Activated naive CD8-positive, alpha-beta T cell treated with anti-CD3 and anti-CD28 coated beads, Interleukin-2, amount 10 ng/mL, durations not matched to agents 7 days and 5 days (primary cell): ENCODE measurements at places on chromosomes 13 and 19.
A peak's percentile ranks its signal among the peaks of the same experiment; 100 is the strongest.

GRCh38 chr13:71659404-71659803 is 207.6 kb downstream of the DACH1 start:
- no peak for DNase-seq

DNA sequence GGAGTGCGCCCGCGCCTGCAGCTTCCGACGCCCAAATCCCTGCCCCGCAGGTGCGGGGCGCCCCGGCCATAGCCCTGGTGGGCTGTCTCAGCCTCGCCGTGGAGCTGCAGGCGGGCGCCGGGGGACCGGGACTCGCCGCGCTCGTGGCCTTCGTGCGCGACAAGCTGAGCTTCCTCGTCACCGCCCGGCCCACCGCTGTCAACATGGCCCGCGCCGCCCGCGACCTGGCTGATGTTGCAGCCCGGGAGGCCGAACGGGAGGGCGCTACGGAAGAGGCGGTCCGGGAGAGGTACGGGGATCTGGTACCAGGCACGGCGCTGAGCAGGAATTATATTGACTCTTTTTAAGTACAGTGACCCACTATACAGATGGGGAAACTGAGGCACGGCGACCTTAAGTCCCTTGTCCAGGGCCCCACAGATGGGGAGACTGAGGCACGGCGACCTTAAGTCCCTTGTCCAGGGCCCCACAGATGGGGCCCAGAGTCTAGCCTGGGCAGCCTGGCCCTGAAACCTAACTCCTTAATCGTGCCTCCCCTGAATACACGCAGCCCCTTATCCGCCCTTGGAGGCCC is 586 bp downstream of the MRI1 start:
- peak; percentile 66 for DNase-seq

- DNase-seq: peak; percentile 49
These were observed 110.2 kb upstream of the DOCK9 start for GRCh38 chr13:99087954-99088491.

DNA sequence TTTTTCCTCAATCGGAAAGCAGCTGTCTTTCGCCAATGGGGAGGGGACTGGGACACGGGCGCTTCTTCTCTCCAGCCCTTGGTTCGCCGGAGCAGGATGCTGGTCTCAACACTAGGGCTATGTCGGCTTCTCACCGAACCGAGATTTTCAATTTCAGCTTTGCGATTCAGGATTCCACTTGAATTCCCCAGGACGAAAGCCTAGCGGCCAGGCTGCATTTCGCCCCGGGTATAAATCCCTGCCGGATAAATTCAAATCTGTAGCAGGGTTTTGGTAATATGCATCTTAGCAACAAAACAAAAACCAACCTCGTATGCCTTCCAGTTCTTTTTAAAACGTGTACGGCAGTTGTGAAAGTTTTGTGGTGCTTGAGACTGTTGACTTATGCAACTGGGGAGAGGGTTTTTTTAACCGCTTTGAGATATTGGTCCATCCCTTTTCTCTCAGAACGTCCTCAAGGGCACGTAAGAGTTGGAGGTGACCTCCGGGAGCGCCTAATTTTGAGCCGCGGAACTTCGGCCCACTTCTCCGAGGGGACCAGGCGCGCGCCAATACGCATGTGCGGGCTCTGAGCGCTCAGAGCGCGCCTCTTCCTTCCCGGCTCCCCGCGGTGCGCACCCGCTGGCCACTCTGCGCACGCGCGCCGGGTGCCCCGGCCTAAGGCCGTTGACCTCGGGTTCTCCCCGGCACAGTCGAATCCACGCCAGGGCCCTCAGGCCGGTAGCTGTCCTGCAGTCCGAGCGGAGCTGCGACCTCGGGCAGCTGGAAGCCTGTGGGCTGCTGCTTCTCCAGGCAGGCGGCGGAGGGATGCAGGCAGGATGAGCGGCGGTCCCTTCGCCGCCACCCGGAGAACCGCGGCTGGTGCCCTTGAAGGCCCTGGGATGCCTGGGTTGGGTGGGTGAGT is 7.6 kb downstream of the POU4F1 start:
- DNase-seq: peak; percentile 58

GRCh38 chr13:94479616-94480015 is at the start of gene DCT:
Gene DCT (minus strand): TSS chr13:94479682. CDS start chr13:94479255, 427 bp downstream.
- no peak for DNase-seq

- no peak for DNase-seq
These were observed 9.4 kb downstream of the TMEM38A start for GRCh38 chr19:16670291-16670690.
